Common myeloid progenitor, CD34-positive (primary cell): ENCODE measurements at places on chromosomes 16 and 17.

DNA sequence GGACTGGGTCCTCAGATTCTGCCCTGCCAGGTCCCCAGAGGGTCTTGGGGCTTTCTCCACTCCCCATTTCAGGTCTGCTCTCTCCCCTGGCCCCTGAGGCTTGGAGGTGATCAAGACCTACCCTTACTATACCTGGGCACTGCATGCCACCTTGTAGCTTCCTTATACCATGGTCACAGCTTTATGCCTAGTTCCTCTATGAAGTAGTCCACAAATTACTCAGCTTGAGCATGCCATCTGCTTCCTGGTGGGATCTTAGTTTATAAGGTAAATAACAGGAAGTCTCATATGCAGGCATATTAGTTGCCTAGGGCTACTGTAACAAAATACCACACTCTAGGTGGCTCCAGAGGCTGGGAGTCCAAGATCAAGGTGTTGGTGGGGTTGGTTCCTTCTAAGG, 11.0 kb upstream of the PMFBP1 start:
- H3K4me1 ChIP-seq = peaks cover 6% of the 10 kb centered on the region
- H3K27ac ChIP-seq = no peak overlapping the region
- H3K4me3 ChIP-seq = no peak overlapping the region

GRCh38 chr16:88726981-88727380, 20.7 kb downstream of the CTU2 start:
- peaks cover 47% of the 10 kb centered on the region for H3K36me3 ChIP-seq
- H3K4me3 ChIP-seq = no peak overlapping the region
- no peaks in the 10 kb centered on the region for H3K27me3 ChIP-seq
- no peak for DNase-seq

GRCh38 chr17:16465861-16466338, 26.1 kb downstream of the LRRC75A start:
- DNase-seq = no peak
- H3K4me3 ChIP-seq = no peak overlapping the region
- no peaks in the 10 kb centered on the region for H3K36me3 ChIP-seq
- no peaks in the 10 kb centered on the region for H3K27me3 ChIP-seq
- H3K4me1 ChIP-seq = no peaks in the 10 kb centered on the region

GRCh38 chr17:35373984-35374765, 754 bp upstream of the SLFN11 start:
- H3K27me3 ChIP-seq = no peaks in the 10 kb centered on the region
- peak overlapping the region; percentile 83 for H3K4me3 ChIP-seq
- H3K27ac ChIP-seq = peak overlapping the region; percentile 90

- H3K27me3 ChIP-seq = no peaks in the 10 kb centered on the region
- H3K4me3 ChIP-seq = no peak overlapping the region
- H3K36me3 ChIP-seq = peaks cover 5% of the 10 kb centered on the region
- peak; percentile 67 for DNase-seq
Observed at GRCh38 chr17:68431661-68432071, 25.6 kb downstream of the WIPI1 start.
